ENCODE measurements at places on chromosomes 11 and 22.
A peak's percentile ranks its signal among the peaks of the same experiment; 100 is the strongest.

DNA sequence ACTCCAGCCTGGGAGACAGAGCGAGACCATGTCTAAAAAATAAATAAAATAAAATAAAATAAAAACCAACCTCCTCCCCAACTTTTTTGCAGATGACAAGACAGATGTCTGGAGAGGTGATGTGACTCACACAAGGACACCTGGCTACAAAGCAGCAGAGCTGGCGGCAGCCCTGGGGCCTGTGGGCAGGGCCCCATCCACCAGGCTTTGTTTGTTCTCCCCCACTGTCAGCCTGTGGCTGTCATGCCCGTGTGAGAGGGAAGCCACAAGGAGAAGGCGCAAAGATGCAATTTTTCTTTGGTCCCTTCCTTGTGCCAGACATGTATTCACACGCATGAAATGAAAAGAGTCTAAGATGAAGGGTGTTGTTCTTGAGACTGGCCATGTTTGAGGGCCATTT lies 16.6 kb downstream of the CD59 start:
- no peak for DNase-seq

DNA sequence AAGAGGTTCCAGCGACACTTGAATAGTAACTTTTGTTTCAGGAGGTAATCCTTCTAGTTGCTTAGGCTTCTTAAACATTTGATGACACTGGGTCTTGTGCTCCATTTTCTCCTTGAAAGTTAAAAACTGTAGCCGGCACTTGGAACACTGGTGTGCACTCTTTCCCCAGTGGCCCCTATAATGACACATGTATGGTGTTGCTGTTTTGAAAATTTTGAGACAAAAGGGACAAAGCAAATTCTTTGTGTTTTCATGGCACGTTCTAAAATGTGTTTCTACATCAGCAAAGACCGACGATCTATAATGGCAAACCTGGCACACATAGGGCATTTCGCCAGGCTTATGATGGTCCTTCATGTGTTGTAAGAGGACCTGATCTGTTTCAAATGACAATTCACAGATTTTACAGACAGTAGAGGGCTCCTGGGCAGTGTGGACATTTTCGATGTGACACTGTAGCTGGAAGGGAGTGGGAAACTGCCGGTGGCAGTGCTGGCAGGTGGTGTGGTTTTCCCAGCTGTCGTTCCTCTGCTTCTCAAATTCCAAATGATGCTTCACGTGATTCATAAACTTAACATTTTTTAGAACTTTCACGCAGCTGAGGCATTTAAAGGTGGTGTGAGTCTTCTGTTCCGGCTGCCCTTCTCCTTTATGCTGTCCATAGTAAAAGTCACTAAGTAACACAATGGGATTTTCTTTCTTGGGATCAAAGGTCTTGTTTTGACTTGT lies 20.5 kb downstream of the ZNF280B start:
- DNase-seq: no peak

DNA sequence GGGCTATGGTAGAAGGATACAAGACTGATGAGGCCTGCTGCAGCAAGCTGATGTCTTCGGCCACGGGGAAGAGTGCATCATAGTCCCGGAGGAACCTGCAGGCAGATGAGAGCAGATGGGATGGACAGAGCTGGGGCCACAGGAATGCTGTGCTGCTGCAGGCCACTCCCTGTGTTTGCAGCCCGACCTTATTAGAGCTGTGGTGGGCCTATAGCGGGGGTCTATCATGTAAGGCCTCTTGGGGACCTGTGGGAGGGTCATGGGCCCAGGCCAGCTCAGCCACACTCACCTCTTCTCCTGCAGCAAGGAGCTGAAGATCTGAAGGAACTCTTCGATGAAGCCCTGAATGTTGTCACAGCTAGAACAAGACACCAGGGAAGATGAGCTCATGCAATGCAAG lies 31.9 kb downstream of the ASCC2 start:
- DNase-seq: no peak

DNA sequence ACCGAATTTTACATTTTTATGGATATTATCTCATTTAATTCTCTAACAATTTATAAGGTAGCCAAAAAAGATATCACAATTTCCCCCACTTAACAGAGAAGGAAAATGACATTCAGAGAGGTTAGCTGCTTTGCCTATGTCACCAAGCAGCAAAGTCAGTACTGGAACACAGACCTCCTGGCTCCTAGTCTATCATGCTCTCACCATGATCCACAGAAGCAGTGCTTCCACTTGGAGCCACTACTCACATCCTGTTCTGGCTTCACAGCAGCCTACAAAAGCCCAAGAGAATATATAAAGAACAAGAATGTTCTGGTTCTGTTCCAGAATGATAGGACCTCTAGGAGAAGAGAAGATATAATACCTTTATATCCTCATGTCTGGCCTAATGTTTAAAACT lies 59.5 kb upstream of the SCUBE2 start:
- peak; percentile 16 for DNase-seq

- DNase-seq: no peak
Measured at GRCh38 chr11:16956538-16957153, 57.6 kb downstream of the PLEKHA7 start.

DNA sequence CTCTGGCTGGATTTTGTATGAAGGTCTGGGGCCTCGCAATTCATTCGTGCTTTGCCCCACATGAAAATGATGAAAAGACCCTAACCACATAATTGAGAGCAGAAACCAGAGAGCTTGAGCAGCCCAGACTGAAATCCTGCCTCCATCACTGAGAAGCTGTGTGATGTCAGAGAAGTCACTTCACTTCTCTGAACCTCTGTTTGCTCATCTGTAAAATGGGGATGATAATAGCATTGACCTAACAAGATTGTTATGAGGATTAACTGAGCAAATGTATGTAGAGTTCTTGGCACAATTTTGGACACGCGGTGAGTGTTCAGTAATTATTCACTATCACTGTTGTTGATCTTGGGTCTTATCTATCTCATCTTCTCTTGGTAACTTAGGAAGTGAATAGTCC lies 56.2 kb upstream of the ASPHD2 start:
- no peak for DNase-seq

- no peak for DNase-seq
Measured at GRCh38 chr11:76666408-76666807, 4.1 kb downstream of the LRRC32 start.

DNA sequence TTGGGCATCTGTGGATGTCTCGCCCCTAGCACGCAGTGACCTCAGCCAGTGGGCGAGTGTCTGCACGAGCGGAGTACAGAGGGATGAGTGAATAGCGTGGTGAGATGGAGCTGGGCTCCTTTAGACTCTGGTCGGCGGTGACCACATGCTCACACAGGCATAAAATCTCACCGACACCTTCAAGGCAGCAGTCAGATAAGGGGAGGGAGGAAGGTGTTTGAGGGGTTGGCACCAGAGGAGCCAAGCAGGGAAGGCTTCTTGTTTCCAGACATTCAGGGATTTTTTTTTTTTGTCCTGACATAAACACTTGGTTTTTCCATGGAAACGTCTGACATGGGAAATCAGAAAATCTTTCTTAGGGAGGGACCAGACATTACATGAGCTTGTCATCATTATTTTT lies 35.8 kb downstream of the GRIK4 start:
- DNase-seq: no peak

- DNase-seq: peak; percentile 44
Measured at GRCh38 chr11:44133335-44133946, 38.0 kb downstream of the EXT2 start.

DNA sequence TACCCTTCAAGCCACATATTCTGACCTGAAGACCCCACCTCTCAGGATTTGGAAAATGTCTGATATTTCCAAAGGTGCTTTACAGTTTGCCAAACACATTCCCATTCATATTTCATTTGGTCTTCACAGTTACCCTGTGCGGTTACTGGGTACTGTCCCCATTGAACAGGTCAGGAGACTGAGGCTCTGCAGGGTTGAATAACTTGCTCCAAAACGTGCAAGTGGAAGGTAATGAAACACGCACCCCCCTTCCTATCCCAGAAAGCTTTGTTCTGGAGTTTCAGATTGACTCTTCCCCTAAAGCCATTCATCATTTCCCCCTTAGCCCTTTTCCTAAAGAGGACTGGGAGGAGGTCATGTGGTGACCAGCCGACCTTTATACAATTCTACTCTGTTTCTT lies 18.8 kb downstream of the MICAL2 start:
- DNase-seq: no peak

Data from HCEC 1CT (cell line).